Esophagus squamous epithelium (tissue), 5 donors: ENCODE measurements at places on chromosomes 16 and 17.

DNA sequence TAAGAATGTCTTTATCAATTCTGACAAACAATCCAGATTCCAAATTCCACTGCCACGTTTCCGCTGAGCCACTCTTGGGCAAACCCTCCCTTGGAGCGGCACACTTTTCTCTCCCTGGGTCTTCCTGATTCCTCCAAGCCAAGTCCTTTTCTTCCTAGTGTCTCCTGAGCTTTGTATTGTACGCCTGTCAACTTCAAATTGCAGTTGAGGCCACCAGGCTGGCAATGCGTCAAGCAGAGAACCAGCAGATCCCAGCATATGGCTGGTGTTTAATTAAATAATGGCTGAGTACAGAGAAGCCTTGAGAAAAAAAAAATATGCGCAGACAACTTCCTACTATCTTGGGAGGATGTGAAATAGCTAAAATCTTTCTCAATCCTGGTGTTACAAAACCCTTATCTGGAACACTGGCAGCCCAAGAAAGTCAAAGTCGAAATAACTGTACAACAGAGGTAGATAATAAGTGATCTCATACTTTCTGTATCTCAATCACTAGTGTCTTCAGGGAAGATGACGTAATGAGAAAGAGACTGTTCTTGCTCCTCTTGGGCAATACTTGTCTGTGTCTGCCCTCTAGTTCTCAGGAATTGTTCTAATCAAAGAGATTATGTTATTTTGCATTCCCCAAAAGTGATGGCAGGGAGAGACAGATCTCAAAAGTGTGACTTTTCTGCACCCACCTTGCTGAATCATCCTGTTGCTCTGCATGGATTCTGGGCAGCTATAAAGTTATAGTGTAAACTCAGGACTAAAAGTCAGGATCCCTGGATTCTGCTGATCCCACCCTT is 15.0 kb downstream of the SMIM36 start:
- no peak for DNase-seq

DNA sequence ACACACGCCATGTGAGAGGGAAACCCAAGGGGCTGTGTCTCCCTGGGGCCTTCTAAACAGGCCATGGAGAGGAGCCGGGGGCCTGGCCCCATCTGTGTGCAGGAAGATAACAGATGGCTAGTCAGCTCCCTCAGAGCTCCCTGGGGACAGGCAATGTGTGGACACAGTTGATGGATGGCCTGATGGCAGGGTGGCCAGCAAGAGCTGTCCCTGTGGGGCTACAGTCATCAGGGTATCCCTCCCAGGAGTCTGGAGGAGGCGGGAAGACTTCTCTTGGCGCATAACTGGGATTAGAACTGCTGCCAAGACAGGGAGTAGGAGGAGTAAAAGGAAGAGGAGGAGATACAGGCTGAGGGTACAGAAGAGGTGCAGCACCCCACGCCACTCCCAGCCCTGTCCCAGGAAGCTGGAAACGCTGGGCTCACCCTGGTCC is 17.3 kb downstream of the MYO18A start:
- DNase-seq: no peak

- no peak for DNase-seq
Measured at GRCh38 chr17:75325348-75325747, 36.1 kb upstream of the SLC25A19 start.

- no peak for DNase-seq
Measured at GRCh38 chr17:50164697-50164988, 1.2 kb upstream of the SGCA start.

DNA sequence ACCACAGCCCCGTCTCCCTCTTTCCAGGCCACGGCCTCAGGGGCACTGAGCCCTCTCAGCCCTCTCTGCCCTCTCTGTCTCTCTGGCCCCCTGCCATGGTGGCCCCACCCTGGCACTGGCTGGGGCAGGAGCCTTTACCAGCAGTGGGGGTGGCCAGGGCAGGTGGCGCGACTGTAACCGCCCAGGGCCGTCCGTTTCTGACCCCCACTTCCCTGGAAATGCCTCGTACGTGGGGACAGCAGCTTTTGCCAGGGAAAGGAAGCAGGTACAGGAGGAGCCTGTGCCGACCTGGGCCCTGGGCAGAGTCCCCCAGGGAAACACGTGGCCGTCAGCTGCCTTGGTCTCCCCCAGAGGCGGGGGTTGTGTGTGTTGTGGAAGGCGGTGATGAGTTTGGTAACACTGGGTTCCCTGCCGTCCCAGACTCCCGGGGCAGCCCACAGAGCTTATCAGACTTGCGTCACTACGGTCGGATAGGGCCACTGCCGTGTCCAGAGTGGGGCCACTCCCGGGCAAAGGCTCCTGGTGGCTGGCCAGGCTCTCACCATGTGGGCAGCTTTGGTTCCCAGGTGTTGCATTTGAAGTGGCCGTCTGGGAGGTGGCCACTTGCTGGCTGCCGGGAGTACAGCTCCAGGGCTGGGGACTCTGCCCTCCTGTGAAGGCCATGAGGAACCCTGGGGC is 249.3 kb upstream of the CIBAR2 start:
- no peak for DNase-seq

DNA sequence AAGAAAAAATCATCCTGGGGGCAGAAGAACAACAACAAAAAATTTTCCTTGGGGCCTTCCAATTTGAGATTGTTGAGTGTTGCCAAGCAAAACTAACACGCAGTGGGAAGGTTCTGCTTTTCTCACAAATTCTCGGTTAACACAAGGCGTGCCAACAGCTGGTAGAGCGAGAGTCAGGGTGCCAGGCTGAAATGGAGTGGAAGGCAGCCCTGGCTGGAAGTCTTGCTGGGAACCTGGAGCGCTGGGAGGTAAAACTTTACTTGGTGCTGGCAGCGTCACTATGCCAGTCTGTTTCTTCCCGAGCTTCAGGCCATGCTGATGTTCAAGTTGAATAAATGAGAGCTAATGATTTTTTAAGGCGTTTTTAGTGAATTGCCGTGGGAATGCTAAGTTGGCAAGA is 189.4 kb downstream of the WWOX start:
- DNase-seq: no peak

DNA sequence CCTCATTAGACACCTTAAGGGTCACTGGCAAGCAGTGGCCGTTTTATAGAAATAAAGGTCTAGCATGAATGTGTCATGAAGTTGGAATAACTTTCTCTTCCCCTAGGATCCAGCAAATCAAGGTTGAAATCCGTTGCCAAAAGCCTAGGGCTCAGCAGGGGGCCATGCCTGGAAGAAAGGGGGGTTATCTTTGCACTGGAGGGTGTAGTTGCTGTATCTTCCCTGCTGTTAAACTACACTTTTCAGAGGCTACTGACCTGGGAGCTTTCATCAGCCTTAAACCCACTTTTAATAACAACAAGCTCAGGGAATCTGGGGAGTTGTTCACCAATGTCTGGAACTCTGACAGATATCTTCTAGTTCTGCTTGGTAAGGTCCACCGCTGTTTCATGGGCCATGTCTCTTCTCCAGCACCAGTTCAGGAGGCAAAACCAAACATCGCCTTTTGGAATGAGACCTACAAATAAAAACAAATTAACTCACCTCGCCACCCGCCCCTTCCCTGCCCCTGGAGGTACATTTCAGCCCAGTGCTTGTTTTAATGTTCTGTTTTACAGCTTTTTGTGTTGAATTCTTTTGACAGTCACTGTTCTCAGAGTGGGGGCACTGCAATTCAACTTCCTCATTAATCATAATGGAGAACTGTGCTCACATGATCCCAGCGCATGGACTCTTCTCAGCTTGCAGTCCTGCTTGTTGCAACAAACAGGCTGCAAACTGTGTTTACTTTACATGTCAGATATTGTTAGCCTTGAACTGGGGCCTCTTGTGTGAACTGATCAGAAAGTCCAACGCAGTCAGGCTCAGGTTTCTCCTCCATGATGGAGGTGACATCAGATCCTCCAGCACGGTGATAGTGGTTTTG is 508.7 kb downstream of the KCNJ2 start:
- DNase-seq: no peak

DNA sequence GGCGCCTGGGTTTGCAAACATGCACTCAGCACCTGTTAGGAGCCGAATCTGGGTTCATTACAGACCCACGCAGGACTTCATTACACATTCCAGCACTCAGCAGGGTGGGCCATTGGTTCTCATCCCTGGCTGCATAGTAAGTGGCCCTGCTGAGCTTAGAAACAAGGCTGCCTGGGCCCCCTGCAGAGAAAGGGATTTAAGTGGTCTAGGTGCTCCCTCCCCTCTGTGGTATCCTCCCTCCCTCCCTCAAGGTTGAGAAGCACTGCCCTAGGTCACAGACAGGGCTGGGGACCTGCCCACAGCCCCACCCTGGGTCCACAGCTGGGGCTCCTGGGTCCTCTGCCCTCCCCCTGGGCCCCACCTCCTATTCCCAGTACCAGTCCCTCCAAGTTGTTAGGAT is 28.3 kb downstream of the WNT3 start:
- no peak for DNase-seq

GRCh38 chr16:71885261-71885650 is 1.3 kb upstream of the ZNF821 start:
- DNase-seq: no peak

- DNase-seq: no peak
Measured at GRCh38 chr17:55246583-55246982, 18.2 kb upstream of the HLF start.

GRCh38 chr16:48481772-48482171 is 96.6 kb upstream of the SIAH1 start:
- DNase-seq: no peak

GRCh38 chr16:2288726-2289125 is 20.8 kb upstream of the RNPS1 start:
- no peak for DNase-seq
